ENCODE measurements at places on chromosomes 11 and 22. TPM values are rescaled to one million over a fixed set of nuclear protein-coding genes. Genes with fewer than 3 reads are reported as not detected.

DNA sequence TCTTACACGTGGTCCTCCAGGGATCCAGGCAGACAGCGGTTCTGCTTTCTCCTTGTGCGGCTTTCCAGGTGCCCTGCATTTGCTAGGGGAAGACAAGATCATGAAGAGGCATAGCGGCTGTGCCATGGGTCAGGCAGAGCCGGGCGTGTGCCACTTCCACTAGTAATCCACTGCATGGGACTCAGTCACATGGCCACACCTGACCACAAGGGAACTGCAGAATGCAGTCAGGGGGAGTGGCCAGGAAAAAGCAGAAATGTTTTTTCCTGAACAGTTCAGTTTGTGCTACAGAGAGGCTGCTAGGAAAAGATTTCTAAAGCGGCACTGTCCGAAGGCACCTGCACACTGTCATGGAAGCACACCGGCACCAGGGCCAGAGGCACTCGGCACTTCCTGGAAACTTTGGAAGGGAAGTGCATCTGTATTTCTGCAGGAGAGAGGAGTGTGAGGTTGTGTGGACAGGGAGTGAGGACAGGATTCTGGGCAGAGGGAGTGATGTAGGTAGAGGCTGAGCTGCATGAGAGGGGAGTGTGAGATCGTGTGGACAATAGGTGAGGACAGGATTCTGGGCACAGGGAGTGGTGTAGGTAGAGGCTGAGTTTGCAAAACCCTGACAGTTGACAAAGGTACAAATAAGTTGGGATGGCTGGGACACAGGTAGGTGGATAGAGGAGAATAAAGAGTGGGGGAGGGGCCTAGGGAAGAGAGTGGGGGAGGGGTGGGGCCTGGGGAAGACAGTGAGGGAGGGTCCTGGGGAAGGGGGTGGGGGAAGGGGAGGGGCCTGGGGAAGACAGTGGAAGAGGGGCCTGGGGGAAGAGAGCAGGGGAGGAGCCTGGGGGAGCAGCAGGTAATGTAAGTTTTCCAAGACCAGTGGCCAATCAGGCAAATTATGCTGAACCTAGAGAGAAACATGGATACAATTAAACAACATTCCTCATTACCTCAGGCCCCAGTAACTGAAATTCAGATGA is 1436.3 kb downstream of the TBC1D22A start:
- no peak overlapping the region for H3K27ac ChIP-seq
- H3K36me3 ChIP-seq: no peaks in the 10 kb centered on the region
- no peak for DNase-seq

DNA sequence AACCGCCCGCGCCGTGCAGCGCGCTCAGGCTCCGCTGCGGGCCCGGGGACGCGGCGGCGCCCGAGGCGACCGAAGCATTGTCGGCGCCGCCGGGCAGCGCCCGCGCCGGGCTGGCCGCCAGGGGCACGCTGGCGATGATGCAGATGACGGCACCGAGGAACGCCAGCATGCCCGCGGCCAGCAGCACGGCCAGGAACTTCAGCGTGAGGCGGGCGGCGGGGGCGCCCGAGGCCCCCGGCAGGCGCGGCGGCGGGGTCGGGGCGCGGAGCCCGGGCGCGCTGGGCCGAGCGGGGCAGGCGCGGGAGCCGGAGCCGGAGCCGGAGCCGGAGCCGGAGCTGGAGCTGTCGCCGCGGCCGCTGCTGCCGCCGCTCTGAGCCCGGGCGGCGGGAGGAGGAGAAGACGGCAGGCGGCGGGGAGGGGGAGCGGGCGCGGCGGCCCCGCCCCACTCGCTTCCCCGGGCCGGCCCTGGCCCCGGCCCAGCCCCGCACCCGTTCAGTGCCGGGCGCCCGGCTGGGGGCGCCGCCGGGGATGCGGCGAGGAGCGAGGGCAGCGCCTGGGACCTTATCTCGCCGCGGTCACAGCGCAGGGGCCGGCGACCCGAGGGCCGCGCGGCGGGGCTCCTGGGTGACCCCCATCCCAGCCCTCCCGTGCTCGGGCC is at the start of gene NPTXR:
TSS of gene NPTXR (minus strand) at position 372 of the 658 bp plus-strand sequence.
- H3K4me1 ChIP-seq: peaks cover 20% of the 10 kb centered on the region
- H3K27ac ChIP-seq: no peak within 1 kb of the TSS
- H3K36me3 ChIP-seq: no peaks in the 10 kb centered on the region
- H3K27me3 ChIP-seq: no peaks in the 10 kb centered on the region
- DNase-seq: peak; percentile 30

DNA sequence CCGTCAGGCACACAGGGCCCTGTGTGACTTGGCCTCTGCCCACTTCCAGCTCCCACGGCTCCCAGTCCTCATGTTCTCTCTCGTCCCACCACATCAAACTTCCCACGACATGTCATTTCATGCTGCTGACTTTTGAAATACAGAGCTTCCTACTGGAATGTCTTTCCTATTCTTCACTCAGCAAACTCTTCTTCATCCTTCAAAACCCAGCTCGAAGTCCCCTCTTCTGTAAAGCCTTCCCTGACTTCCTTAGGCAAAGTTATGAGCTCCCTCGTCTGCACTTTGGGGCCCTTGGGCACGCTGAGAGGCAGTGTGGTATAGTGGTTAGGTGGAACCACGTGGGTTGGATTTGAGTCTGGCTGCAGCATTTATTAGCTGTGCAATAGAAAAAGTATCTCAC is 37.8 kb upstream of the EIF3D start:
- peaks cover 10% of the 10 kb centered on the region for H3K27me3 ChIP-seq
- no peak for DNase-seq
- no peak overlapping the region for H3K27ac ChIP-seq
- H3K4me3 ChIP-seq: no peak overlapping the region
- H3K36me3 ChIP-seq: no peaks in the 10 kb centered on the region
- H3K4me1 ChIP-seq: no peaks in the 10 kb centered on the region

DNA sequence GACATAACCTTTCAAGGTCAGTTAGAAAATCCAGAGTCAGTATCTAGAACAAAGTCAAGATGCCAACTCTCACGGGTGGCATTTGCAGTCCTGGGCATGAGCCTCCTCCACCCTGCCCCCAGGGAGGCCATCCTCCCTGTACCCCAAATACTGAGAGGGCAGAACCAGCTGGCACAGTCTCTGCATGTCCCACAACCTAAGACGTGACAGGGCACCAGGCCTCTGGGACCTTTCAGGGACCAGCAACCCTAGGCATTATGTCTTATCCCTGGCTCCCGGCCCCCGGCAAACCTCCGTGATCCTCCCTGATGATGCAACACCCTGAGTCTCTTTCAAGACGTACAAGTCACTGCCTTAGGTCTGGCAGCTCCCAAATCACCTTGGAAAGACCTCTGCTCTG is 2.0 kb downstream of the MB start:
- DNase-seq: no peak
- H3K27me3 ChIP-seq: no peaks in the 10 kb centered on the region
- H3K36me3 ChIP-seq: no peaks in the 10 kb centered on the region
- H3K4me3 ChIP-seq: no peak overlapping the region
- H3K27ac ChIP-seq: no peak overlapping the region
- H3K4me1 ChIP-seq: peaks cover 5% of the 10 kb centered on the region

DNA sequence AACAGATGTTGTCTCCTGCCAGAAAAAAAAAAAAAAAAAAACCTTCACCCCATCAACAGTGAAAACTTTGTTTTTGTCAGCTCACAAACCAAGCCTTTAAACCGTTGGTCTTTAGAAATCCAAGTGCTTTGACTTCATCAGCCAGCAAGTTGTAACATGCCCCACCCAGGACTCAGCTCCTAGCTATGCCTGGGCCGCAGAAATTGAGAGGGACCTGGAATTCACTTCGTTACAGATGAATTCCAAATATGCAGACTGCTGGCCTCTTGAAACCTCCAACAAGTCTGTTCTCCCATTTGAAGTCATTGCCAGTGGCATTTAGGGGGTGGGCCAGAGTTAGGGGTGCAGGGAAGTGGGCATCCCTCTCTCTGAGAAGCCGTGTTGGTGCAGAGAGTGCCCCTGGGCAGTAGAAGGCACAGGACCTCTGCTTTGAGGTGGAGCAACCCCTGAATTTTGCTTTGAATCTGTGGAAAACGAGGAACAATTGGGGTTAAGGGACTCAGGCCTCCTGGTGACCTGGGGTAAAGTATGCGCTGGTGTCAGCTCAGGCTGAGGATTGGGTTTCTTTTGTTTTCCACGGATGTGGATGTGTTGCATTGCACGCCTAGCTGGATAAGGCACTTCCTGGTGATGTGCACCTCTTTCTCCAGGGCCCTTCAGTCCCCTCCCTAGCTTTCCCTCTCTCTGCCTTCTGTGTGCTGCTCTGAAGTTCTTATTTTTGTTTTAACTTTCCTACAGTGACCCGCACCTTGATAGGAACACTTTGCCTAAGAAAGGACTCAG is 109.5 kb downstream of the DBX1 start:
- no peaks in the 10 kb centered on the region for H3K4me1 ChIP-seq
- no peak for DNase-seq
- H3K27me3 ChIP-seq: no peaks in the 10 kb centered on the region
- H3K27ac ChIP-seq: no peak overlapping the region
- no peak overlapping the region for H3K4me3 ChIP-seq

The CEP126 gene
- 1.8 TPM for total RNA-seq

GRCh38 chr11:117859488-117860112 is 16.9 kb downstream of the FXYD6 start:
- H3K27ac ChIP-seq: no peak overlapping the region
- H3K27me3 ChIP-seq: no peaks in the 10 kb centered on the region
- no peaks in the 10 kb centered on the region for H3K4me1 ChIP-seq
- H3K4me3 ChIP-seq: no peak overlapping the region

- H3K36me3 ChIP-seq: no peaks in the 10 kb centered on the region
- no peaks in the 10 kb centered on the region for H3K4me1 ChIP-seq
- no peaks in the 10 kb centered on the region for H3K27me3 ChIP-seq
- no peak overlapping the region for H3K4me3 ChIP-seq
- DNase-seq: no peak
- no peak overlapping the region for H3K27ac ChIP-seq
Measured at GRCh38 chr11:113553235-113553634, 78.0 kb upstream of the DRD2 start.

GRCh38 chr22:43428005-43428485 is 16.2 kb downstream of the MPPED1 start:
- DNase-seq: no peak
- no peaks in the 10 kb centered on the region for H3K36me3 ChIP-seq
- H3K27ac ChIP-seq: no peak overlapping the region
- no peaks in the 10 kb centered on the region for H3K4me1 ChIP-seq

The DEUP1 gene
- not detected for total RNA-seq

DNA sequence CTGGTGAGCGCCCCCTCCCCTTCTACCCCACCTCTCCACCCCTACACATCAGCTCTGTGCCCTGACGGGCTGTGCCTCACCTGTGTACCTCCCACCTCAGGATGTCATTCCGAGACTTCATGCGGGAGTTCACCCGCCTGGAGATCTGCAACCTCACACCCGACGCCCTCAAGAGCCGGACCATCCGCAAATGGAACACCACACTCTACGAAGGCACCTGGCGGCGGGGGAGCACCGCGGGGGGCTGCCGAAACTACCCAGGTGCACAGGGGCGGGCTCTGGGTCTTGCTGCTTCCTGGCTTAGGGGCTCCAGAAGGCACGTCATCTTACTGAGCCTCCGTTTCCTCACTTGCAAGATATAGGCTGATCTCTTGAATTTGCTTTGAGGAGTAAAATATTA is 6.8 kb downstream of the CAPN1 start:
- no peaks in the 10 kb centered on the region for H3K4me1 ChIP-seq
- H3K27me3 ChIP-seq: no peaks in the 10 kb centered on the region
- no peak overlapping the region for H3K27ac ChIP-seq
- DNase-seq: no peak

DNA sequence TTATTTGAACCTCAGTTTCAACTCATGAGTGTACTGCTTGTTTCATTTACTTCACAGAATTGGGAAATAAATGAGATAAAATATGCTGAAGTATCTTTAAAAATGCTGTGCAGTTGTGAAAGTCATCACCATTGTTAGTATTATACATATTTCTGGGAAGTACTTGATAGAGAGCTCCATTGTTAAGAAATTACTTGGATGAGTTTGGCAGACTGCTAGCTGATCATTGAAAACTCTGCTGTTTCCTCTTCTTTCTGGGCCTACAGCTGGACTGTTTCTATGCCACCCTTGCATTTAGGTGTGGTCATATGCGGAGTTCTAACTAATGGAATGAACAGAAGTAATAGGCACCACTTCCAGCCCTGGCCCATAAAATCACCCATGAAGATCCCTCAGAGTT is 10.0 kb downstream of the SIK2 start:
- H3K36me3 ChIP-seq: no peaks in the 10 kb centered on the region
- H3K27me3 ChIP-seq: no peaks in the 10 kb centered on the region
- DNase-seq: no peak
- no peaks in the 10 kb centered on the region for H3K4me1 ChIP-seq

The OR4P4 gene
- not detected for total RNA-seq

DNA sequence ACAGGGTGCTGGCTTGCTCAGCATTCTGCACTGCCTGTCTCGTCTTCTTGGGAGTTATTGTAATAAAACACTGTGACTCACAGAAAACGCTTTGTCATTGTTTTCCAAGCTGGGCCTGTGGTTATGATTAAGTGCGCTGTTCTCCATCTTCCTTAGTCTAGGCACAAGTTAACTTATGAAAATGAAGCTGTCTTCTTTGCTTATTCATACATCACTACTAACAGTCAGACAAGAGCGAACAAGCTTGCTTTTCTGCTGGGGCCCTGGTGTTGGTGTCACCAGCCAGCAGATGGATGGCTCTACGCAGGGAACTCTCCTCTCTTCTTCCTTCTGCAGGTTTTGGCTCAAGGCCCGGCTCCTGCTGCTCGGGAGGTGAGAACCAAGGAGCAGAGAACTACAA is 380.1 kb upstream of the SYN3 start:
- no peak overlapping the region for H3K27ac ChIP-seq
- H3K27me3 ChIP-seq: no peaks in the 10 kb centered on the region
- H3K36me3 ChIP-seq: no peaks in the 10 kb centered on the region
- no peak overlapping the region for H3K4me3 ChIP-seq

The P2RY6 gene
- total RNA-seq: 0.24 TPM

DNA sequence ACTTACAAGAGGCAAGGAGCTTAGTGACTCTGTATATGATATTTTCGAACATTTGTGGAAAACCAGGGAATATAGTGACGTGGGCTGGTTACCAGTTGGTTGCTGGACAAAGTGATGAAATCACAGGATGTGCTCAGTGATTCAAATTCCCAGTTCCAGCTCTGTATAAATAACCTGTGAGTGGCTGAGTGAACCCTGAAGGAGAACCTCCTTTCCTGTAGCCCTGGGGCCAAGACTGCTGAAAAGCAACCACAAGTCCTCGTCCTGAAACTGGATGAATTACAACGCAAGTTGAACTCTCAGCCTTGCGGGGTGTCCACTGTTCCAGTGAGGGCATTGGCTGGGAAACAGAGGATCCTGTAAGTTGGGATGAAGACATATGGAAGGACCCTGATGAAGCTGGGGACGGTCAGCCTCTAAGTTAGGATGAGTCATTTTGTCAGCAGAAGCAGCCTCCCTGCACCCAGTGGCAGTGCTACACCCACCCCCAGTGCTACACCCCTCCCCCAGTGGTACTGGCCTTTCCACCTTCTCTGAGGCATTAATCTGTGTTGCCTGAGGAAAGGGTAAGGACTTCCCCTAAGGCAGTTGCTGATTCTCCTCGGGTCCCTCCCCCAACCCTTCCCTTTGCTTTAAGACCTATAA is 22.0 kb upstream of the CD81 start:
- H3K36me3 ChIP-seq: no peaks in the 10 kb centered on the region
- H3K4me1 ChIP-seq: no peaks in the 10 kb centered on the region
- no peaks in the 10 kb centered on the region for H3K27me3 ChIP-seq
